ENCODE measurements at places on chromosomes 11 and 22.

DNA sequence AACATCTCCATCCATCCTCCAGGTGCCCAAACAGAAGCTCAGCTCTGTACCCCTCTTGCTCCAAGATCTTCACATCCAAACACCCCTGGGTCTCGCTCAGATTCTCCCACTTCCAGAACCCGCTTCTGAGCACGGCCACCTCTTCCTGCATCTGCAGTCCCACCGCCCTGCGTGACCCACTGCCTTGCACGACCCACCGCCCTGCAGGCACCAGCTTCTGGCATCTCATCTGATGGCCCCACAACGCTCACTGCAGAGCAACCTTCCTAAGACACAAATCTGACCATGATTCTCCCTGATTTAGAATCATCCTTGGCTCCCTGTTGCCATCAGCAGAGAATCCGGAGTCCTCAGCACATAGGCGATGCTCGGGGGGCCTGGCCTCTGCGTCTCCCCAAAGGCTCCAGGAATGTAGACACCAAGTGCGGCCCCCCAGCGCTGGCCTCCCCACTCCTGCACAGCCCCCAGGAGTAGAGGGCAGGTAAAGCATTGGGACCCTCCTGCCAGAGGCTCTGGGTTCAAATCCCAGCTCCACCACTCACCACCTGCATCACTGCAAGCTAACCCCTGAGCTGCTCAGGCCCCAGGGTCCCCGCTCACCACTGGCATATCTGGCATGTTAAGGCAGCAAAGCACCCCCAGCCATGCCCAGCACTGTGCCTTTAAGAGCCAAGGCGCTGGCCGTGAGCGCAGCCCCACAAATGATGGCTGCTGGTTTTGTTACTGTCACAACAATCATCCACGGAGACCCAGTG, 459.3 kb downstream of the BRD1 start:
- DNase-seq, result no peak

- DNase-seq, result no peak
Observed at GRCh38 chr11:72918851-72919250, 104.6 kb downstream of the ATG16L2 start.

- DNase-seq, result peak; percentile 5
Observed at GRCh38 chr11:56624661-56625110, 10.0 kb upstream of the OR5M1 start.

DNA sequence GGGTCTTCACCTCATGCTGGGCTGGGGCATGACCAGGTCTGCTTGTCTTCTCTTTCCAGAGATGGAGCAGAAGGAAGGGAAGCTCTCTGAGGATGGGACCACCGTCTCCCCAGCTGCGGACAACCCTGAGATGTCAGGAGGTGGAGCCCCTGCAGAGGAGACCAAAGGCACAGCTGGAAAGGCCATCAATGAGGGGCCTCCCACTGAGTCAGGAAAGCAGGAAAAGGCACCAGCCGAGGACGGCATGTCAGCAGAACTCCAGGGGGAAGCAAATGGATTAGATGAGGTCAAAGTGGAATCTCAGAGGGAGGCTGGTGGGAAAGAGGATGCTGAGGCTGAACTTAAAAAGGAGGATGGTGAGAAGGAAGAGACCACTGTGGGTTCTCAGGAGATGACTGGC, 5.2 kb downstream of the SMTNL1 start:
- DNase-seq, result no peak

DNA sequence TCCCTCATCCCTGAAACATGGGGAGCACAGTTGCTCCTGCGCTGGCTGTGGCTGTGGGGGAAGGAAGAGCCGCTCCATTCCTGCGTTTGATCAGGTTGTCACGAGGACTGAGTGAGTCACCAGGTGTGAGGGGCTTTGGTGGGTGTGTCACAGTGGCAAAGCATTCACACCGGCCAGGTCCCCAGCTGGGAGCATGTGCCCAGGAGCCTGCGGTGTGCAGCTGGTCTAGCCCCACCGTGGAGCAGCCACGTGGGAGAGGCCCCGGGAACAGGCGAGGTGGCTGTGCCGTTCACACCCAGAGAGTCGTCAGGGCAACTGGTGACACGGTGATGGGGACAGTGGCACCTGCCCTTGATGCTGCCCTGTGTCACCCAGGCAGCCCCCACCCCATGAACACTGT, 47.6 kb upstream of the PPARA start:
- DNase-seq, result no peak

- DNase-seq, result peak; percentile 63
Observed at GRCh38 chr22:30193031-30193775, 53.4 kb downstream of the LIF start.

- DNase-seq, result no peak
Observed at GRCh38 chr11:2549080-2549479, 104.3 kb downstream of the KCNQ1 start.

DNA sequence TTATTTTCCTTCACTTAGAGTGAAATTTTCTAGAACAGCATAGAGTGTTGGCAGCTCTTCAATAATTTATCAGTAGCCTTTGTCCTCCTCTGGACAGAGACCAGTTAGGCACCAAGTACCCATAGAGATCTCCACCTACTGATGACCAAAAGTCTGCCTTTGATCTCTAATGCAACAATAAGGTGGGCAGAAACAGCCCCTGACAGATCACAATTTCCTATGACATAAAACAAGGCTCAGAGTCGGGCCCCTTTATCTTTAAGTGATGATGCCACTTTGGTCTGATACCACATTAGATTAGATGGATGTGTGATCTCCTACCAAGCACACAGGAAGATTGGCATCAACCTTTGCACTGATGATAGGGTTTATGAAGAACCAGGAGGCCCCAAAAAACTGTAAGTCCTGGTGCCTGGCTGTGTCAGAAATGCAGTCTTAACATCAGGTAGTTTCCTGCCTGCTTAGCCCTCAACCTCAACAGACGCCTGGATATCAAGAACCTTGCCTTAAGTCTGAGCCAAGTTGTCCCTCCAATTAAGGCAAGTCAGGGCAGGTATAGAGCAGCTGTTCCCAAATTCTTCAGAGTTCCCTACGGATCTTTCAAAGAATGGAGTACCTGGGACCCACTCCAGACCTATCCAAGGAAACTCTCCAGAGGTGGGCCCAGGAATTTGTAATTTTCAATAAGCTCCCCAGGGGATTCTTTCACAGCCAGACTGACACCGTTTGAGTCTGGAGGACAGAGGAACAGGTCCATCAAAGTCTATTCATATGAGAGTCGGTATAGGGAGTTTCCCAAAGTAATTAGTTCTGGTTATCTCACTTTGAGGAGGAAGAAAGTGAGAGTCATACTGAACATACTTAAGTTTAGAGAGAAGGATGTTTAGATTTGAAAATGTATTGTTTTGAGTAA, 30.6 kb upstream of the TMPRSS4 start:
- DNase-seq, result no peak

GRCh38 chr22:26431261-26431995, 2.4 kb downstream of the ASPHD2 start:
- peak; percentile 14 for DNase-seq

DNA sequence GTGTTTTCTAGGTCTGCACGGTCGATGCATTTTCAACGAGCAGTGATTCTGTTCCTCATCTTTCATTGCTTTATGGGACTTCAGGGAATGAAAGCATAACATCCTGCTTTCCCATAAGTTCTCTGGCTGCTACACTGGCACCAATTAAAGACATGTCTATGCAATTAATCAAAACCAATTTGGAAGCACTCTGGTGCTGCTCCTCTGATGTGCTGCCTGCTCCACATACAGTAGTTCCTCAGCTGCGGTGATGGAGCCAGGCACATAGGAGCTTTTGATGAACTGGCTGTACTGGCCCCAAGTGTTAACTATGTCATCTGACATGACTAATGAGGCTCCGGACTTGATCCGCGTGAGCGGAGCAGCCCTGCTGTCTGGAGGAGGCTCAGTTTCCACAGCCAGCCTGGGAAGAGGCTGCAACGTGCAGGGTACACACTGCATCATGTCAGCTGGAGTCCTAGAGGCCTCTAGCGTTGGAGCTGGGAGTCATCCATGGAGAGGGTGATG, 29.8 kb downstream of the GVQW3 start:
- DNase-seq, result no peak

DNA sequence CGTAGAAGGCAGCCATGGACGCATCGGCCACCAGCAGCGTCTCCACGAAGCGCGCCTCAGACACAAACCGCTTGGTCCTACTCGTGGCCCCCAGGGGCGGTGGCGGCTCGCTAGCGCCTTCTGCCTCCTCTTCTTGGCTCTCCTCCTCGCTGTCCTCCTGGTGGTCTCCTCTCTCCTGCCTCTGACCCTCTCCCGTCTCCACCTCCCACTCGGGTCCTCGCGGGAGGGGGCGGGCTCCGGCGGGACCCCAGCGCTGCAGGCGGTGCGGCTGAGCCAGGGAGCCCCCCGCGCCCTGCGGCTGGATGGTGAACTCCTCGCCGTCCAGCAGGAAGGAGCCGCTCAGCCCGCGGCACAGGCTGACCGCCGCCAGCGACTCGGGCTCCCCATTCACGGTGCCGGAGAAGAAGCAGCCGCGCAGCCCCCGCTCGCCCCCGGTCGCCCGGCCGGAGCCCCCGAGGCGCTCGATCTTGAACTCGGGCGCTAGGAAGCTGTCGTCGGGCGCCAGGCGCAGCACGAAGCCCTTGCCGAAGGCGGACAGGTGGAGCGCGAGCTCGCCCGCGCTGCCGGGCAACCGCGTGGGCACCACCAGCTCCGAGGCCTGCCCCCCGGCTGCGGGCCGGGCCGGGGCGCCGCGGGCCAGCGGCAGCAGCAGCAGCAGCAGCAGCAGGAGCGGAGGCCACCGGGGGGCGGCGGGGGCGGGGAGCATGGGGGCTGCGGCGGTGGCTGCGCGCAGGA, 661 bp downstream of the ADAMTS8 start:
- DNase-seq, result peak; percentile 43

DNA sequence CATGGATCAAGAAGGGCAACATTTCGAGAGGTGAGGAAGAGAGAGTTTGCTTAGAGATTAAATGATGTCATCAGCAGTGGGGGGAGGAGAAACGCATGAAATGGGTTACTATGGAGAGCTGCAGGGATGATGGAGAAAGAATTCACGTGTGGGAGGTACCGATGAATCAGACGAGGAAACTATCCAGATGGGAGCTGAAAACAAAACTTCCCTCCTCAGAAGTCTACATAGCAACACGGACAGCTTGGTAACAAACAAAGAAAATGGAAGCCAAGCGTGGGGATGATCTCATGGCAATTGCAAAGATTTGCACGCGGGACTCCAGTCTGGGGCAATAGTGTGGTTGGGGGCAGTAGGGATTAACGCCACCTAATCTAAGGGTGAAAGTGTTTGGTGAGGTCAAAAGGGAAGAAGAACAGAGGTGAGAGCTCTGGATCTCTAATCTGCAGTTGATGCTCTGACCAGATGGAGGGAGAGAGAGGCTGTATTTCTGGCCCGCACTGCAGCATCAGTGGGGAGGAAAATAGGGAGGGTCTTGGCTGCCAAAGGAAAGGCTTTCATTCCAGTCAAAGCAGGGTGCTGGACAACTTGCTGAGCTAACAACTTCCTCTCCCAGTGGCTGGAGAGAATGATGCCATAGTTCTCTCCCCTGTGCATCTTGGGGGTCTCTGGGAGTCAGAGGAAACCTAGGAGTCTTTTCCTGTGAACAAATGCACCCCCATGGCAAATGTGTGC, 43.4 kb upstream of the CSNK2A3 start:
- DNase-seq, result peak; percentile 37

DNA sequence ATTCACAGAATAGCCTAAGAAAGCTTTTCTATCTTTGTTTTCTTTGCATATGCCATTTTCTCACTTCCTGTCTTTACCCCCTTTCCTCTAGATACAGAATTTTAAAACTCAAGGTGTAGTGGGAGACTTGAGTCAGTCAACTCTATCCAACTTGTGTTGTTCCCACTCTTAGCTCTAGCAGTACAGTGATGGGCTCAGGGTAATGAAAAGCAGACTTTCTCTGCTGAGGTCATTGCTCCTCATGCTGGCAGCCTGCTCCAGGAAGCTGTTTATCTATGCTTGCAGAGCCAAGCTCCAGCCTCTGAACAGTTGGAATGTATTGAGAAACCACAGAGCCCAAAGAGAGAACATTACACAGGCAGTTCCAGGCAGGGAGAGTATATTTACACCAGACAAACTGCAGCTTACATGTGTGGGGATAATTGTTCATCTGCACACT, 68.1 kb downstream of the CSTPP1 start:
- DNase-seq, result peak; percentile 60

DNA sequence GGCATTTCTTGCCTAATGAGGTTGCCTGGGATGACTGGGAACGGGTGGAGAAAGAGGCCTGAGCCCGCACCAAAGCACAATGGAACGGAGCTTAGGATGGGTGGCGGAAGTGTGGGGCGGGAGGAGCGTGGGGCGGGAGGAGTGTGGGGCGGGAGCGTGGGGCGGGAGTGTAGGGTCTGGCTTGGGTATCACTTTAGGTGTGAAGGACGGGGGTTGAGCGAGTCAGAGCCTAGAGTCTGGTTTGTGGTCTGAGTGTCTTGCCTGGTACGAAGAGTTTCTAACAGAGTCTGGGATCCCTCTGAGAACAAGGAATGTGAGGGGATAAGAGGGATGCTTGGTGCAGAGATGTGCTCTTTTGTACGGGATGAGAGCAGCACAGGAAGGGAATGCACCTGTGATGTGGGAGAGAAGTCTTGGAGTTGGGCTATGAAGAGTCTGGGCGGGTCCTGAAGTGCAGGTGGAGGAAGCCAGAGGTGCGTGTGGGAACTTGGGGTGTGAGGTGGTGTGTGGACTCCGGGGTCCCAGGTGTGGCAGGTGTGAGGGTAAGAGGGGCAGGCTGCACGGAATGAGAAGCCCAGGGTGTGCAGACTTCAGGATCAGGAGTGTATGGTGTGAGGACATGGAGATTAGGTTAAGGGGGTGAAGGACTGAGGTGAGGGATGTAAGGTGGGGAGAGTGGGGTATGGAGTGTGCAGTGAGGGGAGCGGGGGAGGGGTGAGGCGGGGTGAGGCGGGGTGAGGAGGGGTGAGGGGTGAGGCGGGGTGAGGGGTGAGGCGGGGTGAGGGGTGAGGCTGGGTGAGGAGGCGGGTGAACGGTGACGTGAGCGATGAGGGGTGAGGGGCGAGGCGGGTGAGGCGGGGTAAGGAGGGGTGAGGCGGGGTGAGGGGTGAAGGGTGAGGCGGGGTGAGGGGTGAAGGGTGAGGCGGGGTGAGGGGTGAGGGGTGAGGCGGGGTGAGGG, 1.0 kb downstream of the SYCE3 start:
- no peak for DNase-seq

DNA sequence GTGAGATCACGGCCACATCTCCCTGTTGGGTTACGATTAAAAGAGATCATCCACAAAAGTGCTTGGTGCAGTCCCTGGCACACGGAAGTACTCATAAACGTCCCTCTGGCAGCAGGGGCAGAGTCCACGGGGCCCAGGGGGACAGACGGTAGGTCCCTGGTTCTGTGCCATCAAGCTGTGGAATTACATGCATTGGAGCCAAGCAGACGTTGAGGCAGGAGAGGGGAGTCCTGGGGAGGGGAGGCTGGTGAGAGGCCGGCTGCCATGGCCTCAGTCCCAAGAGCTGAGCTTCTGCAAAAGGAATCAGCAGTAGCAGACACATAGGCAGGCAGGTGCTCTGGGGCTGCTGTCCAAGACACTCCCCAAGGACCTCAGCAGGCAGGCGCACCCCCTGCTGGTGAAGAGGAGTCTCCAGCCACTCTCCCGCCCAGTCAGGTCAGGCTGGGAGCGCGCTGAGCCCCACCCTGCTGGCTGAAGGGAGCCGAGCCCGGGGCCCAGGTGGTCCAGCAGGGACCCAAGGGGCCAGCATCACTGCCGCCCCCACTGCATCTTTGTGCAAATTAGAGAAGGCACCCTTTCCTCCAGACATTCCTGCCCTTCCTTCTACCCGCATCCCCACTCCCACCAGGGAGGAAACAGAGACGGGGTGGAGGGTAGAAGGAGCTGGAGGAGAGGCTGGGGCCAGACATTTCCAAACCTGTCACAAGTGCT, 7.6 kb upstream of the KCTD17 start:
- peak; percentile 63 for DNase-seq
